ENCODE measurements at places on chromosomes 6 and 20.

- peak; percentile 8 for DNase-seq
Measured at GRCh38 chr6:101429270-101429669, 35.8 kb downstream of the GRIK2 start.

DNA sequence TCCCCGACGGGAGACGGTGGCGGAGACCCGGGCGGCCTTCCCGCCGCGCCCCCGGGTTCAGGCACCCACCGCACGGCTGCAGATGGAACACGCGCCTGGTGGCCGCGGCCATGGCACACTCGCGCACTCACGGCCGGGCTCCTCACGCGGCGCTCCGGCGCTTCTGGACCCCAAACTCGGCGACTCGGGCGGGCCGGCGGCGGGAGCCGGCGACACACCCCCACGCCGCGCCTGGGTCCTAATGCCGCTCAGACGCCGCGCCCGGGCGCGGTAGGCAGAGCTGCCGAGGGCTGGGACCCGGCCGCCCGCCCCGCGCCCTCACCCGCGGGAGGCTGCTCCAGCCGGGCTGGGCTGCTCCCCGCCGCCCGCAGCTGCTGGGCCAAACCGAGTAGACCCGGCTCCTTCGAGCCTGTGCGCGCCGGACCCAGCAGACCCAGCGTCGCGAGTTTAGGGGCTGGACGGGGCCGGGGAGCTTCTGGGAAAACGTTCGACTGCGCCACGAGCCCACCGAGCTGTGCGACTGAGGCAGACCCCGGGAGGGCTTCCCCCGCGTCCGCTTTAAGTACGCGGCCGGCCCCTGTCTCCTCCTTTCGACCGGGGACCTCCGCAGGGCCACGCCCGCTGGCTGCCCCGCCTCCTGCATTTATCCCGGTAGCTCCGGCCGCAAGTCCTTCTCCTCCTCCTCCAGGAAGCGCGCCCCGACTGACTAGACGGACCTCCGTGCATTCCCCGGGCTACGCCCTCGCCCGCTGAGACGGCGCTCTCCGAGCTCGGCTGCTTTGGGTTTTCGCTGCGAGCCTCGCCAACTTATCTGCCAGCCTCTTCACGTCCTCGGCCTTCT lies at the start of gene SLC4A11:
Gene SLC4A11, minus strand, starts transcription at position 165 of the 841 bp plus-strand sequence. Its CDS starts 53 bp downstream, at position 112.
- DNase-seq: peak; percentile 59

GRCh38 chr20:17418737-17419136 lies 112.4 kb downstream of the BFSP1 start:
- no peak for DNase-seq

- DNase-seq: no peak
Measured at GRCh38 chr6:124819346-124819745, 142.9 kb upstream of the RNF217 start.

DNA sequence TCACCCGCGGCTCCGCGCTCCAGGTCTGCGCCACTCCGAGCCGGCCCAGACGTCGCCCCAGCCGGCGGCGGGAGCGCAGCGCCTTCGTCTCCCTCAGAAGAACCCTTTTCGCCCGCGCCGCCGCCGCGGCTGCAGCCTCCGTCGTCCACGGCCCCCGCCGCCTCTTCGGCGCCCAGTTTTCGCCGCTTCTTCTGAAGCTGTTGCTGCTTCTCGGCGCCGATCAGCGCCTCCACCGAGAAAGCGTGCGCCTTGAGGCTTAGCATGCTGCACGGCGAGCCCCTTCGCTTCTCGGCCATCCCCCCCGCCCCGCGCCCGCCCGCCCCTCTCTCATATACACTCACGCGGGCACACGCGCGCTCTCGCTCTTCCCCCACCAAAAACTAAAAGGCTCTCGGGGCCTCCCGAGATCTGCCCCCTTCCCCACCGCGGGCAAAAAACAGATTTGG lies 489 bp downstream of the TBX18 start:
- DNase-seq: no peak

GRCh38 chr6:56643379-56644089 lies 845 bp upstream of the DST start:
- no peak for DNase-seq

Measured in astrocyte of the spinal cord (primary cell).